Calu3 (cell line): ENCODE measurements at places on chromosomes 12 and 14. TPM values are rescaled to one million over a fixed set of nuclear protein-coding genes. Genes with fewer than 3 reads are reported as not detected.
A peak's percentile ranks its signal among the peaks of the same experiment; 100 is the strongest.

DNA sequence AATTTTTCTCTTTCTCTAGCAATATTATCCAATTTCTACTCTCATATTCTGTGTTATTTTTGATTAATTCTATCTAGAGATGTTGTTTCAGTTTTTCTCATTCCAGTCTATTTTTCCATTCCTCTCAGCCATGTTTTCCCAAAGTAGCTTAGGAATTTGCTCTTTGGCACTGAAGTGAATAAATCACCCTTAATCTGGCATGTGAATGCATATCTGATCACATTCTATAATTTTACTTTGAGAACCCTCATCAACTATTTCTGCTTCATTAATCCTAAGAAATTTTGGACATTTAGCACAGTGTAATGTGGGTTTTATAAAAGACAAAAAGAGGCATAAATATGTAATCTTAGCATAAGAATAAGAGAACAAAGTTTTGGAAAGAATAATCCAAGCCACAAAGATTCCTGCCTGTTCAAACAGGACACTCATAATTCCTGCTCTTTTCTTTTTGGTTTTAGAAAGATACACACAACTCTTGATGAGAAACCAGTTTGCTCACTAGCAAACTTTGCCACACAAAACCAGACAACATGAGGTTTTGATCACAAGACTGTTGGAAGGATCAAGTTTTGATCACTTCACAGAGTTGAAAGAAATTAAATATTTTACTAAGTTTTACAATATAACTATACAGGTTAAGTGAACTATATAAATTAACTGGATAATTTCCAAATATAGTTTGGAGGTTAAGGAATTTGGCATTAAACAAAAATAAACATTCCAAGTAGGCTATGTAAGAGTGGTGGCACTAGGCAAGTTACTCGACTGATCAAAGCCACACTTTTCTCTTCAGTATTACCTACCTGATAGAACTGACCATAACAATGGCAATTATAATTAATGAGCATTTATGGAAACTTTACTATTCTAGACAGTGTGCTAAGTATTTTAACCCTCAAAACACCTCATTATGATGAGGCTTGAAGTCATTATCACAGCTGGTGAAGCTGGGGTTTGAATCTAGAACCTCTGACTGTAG lies 226.6 kb upstream of the TMTC1 start:
- H3K27ac ChIP-seq = no peak overlapping the region
- no peak for DNase-seq
- peaks cover 3% of the 10 kb centered on the region for H3K27me3 ChIP-seq

CHURC1 gene
- total RNA-seq = 48.5 and 48.8 TPM in 2 replicates

- no peaks in the 10 kb centered on the region for H3K27me3 ChIP-seq
- peaks cover 24% of the 10 kb centered on the region for H3K36me3 ChIP-seq
- peak overlapping the region; percentile 78 for H3K4me3 ChIP-seq
- H3K4me1 ChIP-seq = peaks cover 8% of the 10 kb centered on the region
- H3K27ac ChIP-seq = peak overlapping the region; percentile 93
- no peak for DNase-seq
Measured at GRCh38 chr12:116820064-116820656, 61.1 kb downstream of the HRK start.

GRCh38 chr12:14393751-14394150 lies 28.3 kb downstream of the ATF7IP start:
- peaks cover 30% of the 10 kb centered on the region for H3K4me1 ChIP-seq
- no peaks in the 10 kb centered on the region for H3K36me3 ChIP-seq
- H3K27ac ChIP-seq = no peak overlapping the region

DNA sequence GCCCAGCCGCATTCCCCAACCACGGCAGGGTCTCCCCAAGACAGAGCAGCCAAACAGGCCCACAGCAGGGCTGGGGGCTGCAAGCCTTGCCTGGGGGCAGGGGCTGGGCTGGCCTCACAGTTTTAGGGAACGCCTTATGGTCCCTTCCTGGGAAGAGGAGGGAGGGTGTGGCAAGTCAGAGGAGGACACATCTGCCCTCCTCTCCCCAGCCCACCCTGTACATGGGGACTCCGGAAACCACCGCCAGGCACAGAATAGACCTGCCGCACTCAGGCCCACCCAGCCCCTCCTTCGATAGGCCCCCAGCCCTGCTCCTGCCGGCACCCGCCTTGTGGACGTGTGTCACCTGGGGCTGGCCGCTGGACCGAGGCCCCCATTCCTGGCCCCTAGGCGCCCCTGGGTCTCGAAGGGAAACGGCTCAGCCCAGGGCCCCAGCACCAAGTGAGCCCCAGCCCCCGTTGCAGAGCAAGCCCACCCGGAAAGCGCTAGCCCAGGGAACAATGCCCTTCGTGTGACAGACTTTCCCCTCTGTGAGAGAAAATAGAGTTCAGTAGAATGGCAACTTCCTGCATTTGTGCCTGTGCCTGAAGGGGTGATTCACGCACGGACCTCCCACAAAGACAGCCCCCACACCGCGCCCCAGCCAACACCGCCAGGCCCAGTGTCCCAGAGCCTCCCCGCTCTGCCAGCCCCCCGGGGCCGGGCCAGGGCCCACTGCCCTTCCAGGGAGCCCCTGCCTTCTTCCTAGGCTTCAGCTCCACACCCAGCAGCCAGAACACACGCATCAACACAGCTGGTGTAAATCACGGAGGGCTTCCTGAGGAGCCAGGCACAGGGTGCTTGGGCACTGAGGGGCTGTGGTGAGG lies 12.0 kb upstream of the NUDT14 start:
- H3K36me3 ChIP-seq = peaks cover 4% of the 10 kb centered on the region
- no peak for DNase-seq
- no peak overlapping the region for H3K27ac ChIP-seq
- no peak overlapping the region for H3K4me3 ChIP-seq

GRCh38 chr12:56872366-56872765 lies 61.8 kb downstream of the SDR9C7 start:
- no peak overlapping the region for H3K27ac ChIP-seq
- no peaks in the 10 kb centered on the region for H3K4me1 ChIP-seq
- no peaks in the 10 kb centered on the region for H3K36me3 ChIP-seq
- no peak for DNase-seq
- H3K4me3 ChIP-seq = no peak overlapping the region

DNA sequence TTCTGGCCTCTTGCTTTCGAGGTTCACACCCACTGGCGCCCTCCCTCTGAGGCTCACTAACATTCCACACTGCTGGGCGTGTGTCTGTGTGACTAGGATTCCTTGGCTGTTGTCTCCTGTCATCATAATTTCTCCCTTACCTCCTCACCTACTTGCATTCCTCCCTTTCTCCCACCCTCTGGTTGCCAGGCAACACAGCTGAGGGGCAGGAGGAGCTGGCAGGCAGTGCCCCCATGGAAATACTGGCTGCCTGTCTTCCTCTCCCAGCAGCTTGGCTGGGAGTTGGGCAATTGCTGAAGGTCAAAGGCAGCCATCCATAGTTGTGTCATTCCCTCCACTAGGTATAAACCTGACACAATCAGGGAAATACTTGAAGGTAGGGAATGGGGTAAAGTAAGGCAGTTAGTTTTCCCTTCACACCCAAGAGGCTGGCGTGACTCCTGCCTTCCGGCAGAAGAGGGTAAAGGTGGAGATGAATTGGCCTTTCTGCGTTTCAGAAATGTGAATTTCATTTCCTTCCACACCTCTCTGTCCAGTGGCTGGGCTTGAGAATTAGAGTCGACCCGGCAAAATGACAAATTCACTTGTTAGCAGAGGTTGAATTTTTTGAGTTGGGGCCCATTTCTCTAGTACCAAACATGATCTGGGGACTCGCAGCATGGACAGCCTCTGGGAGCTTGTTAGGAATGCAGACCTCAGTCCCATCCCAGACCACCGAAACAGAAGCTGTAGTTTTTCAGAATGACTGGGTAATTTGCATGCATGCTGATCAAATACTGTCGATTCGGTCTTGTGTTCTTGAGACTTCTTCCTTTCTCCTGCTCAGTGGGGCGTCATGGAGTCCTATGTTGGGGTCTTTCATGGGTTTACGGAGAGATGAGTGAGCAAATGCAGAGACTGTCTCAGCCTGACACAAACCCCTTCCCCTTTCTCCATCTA lies 24.3 kb upstream of the EMP1 start:
- peak overlapping the region; percentile 58 for H3K27ac ChIP-seq
- H3K27me3 ChIP-seq = no peaks in the 10 kb centered on the region
- peak overlapping the region; percentile 25 for H3K4me3 ChIP-seq
- no peaks in the 10 kb centered on the region for H3K36me3 ChIP-seq
- peak; percentile 73 for DNase-seq
- H3K4me1 ChIP-seq = peaks cover 70% of the 10 kb centered on the region

- H3K27ac ChIP-seq = no peak overlapping the region
- no peak overlapping the region for H3K4me3 ChIP-seq
- DNase-seq = no peak
- H3K36me3 ChIP-seq = no peaks in the 10 kb centered on the region
- peaks cover 48% of the 10 kb centered on the region for H3K27me3 ChIP-seq
Measured at GRCh38 chr12:65122703-65123102, 1.6 kb upstream of the WIF1 start.

GRCh38 chr12:68611806-68612160 lies 1.1 kb downstream of the RAP1B start:
- no peak for DNase-seq
- peaks cover 58% of the 10 kb centered on the region for H3K36me3 ChIP-seq
- H3K4me1 ChIP-seq = peaks cover 48% of the 10 kb centered on the region

DNA sequence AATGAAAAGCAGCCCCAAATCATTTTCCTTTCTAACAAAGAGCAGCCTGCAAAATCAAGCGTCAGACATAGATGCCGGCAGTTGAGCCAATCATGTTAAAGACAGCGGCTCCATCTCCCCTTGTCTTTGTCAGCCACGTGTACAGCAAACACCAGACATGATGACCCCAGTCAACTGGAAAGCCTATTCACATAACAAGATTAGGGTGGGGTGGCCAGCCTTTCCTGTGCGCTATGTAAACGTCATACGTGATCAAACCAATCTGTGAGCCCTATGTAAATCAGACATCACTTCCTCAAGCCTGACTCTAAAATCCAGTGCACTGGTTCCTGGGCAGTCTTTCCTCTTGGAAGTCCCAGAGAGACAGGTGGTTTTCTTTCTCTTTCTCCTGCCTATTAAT lies 9.9 kb upstream of the FICD start:
- H3K36me3 ChIP-seq = no peaks in the 10 kb centered on the region
- peaks cover 78% of the 10 kb centered on the region for H3K27me3 ChIP-seq
- no peak overlapping the region for H3K27ac ChIP-seq
- no peaks in the 10 kb centered on the region for H3K4me1 ChIP-seq
- DNase-seq = no peak

GRCh38 chr12:56469007-56469930 lies 891 bp downstream of the SPRYD4 start:
- no peak for DNase-seq
- H3K4me1 ChIP-seq = peaks cover 9% of the 10 kb centered on the region
- H3K27me3 ChIP-seq = no peaks in the 10 kb centered on the region
- peak overlapping the region; percentile 89 for H3K4me3 ChIP-seq

DNA sequence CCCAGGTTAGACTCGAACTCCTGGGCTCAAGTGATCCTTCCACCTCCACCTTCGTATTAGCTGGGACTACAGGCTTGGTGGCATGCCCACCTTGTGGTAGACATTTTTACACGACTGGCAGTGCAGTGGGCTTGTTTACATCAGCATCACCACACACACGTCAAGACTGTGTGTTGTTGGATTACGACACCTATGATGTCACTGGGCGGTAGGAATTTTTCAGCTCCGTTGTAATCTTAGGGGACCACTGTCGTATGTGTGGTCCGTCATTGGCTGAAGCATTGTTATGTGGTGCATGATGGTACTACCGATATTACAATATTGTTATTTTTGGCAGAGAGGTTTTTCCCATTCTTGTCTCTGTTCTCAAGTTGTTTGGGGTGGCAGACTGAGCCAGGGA lies 50.7 kb downstream of the TSPAN9 start:
- H3K36me3 ChIP-seq = no peaks in the 10 kb centered on the region
- no peaks in the 10 kb centered on the region for H3K4me1 ChIP-seq
- H3K4me3 ChIP-seq = no peak overlapping the region
- no peak for DNase-seq
- no peaks in the 10 kb centered on the region for H3K27me3 ChIP-seq
- H3K27ac ChIP-seq = no peak overlapping the region

DNA sequence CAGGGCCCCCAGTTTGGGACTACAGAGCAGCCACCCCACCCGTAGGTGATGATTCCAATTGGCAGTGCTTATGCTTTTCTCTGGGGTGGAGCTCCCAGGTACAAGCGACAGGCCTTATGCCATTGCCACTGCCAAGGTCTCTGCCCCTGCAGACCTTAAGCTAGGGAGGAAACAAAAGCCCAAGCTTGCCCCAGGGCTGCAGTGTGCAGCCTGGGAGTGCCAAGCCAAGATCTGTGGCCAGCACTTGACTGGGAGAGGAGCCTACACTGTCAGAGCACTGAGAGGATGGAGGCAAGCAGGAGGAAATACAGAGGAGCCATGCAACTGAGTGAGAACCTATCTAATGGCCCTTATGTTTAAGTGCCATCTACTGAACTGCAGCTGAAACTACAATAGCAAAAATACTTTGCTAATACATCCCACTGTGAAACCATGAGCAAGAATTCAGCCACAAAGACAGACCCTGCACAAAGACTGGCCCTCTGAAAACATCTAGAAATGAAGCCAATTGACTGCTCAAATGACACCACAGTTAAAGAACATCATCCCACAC lies 17.7 kb upstream of the ASCL1 start:
- DNase-seq = no peak
- peaks cover 12% of the 10 kb centered on the region for H3K27me3 ChIP-seq
- no peaks in the 10 kb centered on the region for H3K4me1 ChIP-seq
- H3K27ac ChIP-seq = no peak overlapping the region
- H3K36me3 ChIP-seq = no peaks in the 10 kb centered on the region

C12orf76 gene
- 14.2 and 14.7 TPM in 2 replicates for total RNA-seq

DNA sequence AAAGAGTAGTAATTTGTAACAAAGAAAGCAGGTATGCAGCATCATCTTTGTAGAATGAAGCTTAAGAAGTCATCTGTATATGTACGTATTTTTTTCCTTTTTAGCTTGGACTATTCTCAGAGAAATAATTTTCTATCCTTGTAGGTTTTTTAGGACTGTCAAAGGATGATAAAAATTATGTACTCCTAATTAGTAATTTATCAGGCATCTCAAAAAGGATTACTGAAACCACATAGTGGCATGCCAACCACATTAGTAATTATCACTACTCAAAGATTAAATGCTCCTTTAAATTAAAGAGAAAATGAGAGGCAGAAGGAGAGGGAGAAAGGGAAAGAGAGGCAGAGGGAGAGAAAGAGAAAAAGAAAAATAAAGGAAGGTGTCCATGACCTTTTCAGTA lies 17.3 kb downstream of the TTC8 start:
- no peak overlapping the region for H3K4me3 ChIP-seq
- H3K27me3 ChIP-seq = no peaks in the 10 kb centered on the region
- DNase-seq = no peak

GRCh38 chr12:118052324-118053070 lies 8.5 kb downstream of the WSB2 start:
- peak overlapping the region; percentile 97 for H3K27ac ChIP-seq
- DNase-seq = peak; percentile 90
- H3K4me1 ChIP-seq = peaks cover 47% of the 10 kb centered on the region
- H3K27me3 ChIP-seq = no peaks in the 10 kb centered on the region
- H3K36me3 ChIP-seq = peaks cover 48% of the 10 kb centered on the region
- peak overlapping the region; percentile 48 for H3K4me3 ChIP-seq
